ENCODE measurements at places on chromosomes 11 and 22. TPM values are rescaled to one million over a fixed set of nuclear protein-coding genes. Genes with fewer than 3 reads are reported as not detected.

GRCh38 chr11:131849485-131849884, 479.1 kb downstream of the NTM start:
- no peaks in the 10 kb centered on the region for H3K27me3 ChIP-seq
- no peaks in the 10 kb centered on the region for H3K36me3 ChIP-seq
- H3K4me1 ChIP-seq = no peaks in the 10 kb centered on the region
- no peak overlapping the region for H3K4me3 ChIP-seq
- DNase-seq = no peak
- H3K27ac ChIP-seq = no peak overlapping the region

DNA sequence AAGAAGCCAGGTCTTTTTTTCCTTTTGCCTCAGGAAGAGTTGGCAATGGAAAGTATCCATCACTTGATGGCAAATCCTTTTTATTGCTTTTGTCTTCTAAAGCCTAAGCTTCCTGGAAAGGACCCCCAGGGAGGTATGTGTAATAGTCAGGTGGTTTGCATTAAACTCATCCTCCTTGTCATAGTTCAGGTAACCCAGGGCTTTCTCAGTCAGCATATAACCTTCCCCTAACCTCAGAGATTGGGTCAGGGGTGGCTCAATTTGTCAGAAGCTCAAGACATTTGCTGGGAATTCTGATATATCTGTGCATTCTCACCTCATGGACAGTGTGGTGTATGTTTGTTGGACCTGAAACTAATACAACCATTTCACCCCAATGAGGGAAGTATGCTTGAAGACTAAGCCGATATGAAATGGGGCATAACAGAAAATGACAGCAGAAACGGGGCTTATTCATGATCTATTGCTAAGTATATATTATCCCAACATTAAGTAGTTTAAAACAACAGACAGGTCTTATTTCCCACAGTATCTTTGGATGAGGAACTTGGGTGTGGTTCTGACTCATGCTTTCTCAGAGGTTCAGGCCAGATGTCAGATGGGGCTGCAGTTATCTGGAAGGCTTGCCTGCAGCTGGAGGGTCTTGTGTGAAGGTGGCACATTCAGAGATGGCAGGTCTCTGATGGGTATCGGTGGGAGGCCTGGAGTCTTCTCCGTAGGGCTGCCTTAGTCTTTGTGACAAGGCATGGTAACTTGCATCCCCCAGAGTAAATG, 135.8 kb upstream of the SPON1 start:
- H3K27ac ChIP-seq = no peak overlapping the region
- peaks cover 5% of the 10 kb centered on the region for H3K27me3 ChIP-seq
- DNase-seq = no peak
- H3K36me3 ChIP-seq = no peaks in the 10 kb centered on the region
- H3K4me1 ChIP-seq = no peaks in the 10 kb centered on the region

Gene RHOD
- 0.52 TPM for total RNA-seq

Gene C11orf16
- not detected for total RNA-seq

Gene OR10W1
- not detected for total RNA-seq

Gene MS4A14
- not detected for total RNA-seq

Data from activated CD8-positive, alpha-beta memory T cell treated with anti-CD3 and anti-CD28 coated beads, Interleukin-2, amount 10 ng/mL, durations not matched to agents 7 days and 5 days (primary cell).